ENCODE measurements at places on chromosomes 2 and 18. TPM values are rescaled to one million over a fixed set of nuclear protein-coding genes. Genes with fewer than 3 reads are reported as not detected.

The MYL1 gene
- total RNA-seq = not detected

The SATB2 gene
- total RNA-seq = 0.13 TPM

The ACMSD gene
- not detected for total RNA-seq

The CPO gene
- not detected for total RNA-seq

The DYNAP gene
- not detected for total RNA-seq

The SERPINB13 gene
- not detected for total RNA-seq

The NEB gene
- 0.45 TPM for total RNA-seq

The OR6B2 gene
- not detected for total RNA-seq

The FBXO41 gene
- 12.0 TPM for total RNA-seq

The CYP27A1 gene
- not detected for total RNA-seq

The SFTPB gene
- not detected for total RNA-seq

The LCT gene
- total RNA-seq = 0.08 TPM

The SKOR2 gene
- total RNA-seq = not detected

GRCh38 chr2:169131587-169132512 lies 62.5 kb downstream of the DHRS9 start:
- DNase-seq = no peak

- no peak for DNase-seq
Measured at GRCh38 chr2:20668451-20668850, 1.5 kb downstream of the GDF7 start.

GRCh38 chr2:72131371-72131891 lies 16.2 kb downstream of the CYP26B1 start:
- DNase-seq = no peak

GRCh38 chr2:129481306-129482219 lies 497.9 kb upstream of the RAB6C start:
- no peak for DNase-seq

DNA sequence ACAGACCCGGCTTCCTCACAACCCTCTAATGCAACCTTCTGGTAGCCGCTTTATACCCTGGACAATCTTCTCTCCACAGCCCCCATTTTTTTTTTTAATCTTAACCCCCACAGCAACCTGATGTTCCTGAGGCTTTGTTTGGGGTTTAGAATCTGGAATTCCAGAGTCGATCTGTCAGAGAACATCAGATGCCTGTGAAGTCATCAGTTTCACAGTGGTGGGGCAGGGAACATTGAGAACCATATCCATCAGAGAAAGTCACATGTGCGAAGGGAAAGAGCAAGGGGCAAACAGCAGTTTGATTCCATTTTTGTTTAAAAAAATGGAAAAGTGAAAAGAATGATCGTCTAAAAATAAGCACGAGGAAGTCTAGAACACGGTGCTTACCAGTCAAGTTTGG lies 20.6 kb downstream of the NPAS2 start:
- DNase-seq = no peak

- DNase-seq = no peak
Measured at GRCh38 chr2:176128172-176128981, 1.1 kb upstream of the HOXD8 start.

GRCh38 chr2:1360557-1361250 lies 52.6 kb upstream of the TPO start:
- no peak for DNase-seq

DNA sequence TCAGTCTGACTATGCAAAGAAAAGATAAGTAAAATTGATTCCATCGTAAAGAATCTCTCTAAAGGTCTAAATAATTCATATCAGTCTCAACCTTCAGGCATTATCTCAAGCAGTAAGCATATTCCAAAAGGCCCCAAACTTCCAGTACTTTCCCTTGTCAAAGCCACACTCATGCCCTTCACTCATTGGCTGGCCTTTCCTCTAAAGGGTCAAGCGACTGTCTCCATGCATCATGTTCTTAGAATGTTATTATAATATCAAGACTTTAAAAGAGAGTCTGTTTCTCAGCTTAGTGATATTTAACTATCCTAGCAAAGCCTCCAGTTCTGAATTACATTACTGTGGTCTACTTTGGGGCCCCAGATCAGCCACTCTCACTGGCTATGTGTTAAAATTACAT lies 271.3 kb downstream of the MREG start:
- no peak for DNase-seq

GRCh38 chr2:9552219-9553178 lies 3.1 kb downstream of the ADAM17 start:
- DNase-seq = no peak

DNA sequence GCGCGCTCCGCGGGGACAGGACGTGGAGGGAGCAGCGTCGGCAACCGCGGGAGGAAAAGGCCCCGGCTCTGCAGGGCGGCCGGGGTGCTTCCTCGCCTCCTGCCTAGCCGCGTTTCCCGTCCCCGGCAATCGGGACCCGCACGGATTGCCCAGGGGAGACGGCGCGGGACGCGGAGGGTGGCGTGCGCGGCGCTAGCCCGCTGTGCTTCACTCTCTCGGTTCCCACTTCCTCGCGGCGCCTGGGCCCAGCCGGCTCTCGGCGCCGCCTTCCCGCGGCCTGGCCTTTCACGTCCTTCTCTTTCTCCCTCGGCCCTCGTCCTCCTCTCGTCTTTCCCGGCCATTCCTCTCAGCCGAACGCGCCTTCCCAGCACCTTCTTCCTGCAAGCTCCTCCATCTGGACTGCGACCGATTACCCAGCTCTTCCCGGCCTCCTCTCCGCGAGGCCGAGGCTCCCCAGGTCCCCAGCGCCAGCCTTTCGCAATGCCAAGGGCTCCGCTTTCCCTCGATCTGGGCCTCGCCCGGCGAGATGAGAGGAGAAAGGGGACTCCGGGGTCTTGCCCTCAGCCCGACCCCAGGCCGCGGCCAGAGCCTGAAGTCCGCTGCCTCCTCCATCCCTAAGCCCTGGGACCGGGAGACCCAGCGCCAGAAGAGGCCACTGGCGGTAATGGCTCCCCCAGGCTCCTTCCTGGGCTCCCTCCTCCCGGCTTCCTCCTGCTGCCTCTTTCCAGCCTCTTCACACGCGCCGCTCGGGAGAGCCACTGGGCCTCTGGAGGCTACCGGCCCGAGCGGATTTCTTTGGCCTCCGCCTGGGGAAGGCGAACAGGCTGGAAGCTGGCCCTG lies 34.3 kb upstream of the ATP6V1B1 start:
- no peak for DNase-seq

DNA sequence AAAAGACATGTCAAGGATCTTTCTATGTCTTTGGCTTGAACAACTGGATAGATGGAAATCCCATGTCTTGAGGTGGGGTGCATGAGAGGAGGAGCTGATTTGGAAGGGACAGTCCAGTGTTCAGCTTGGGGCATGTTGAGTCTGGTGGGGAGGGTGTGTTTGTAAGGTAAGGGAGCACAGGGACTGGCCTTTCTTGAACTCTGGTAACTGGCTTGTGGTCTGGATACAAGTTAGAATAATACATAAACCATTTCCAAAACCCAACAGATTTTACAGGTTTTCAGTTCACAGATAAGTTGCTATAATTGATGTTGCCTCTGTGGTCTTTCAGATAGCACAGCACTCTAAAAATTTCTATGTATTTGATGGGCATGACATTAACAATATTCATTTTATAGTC lies 24.2 kb downstream of the RHBDD1 start:
- DNase-seq = no peak

- no peak for DNase-seq
Measured at GRCh38 chr2:10185755-10186154, 63.2 kb downstream of the RRM2 start.

GRCh38 chr2:60313470-60314172 lies 239.8 kb downstream of the BCL11A start:
- DNase-seq = no peak
